ENCODE measurements at places on chromosomes 2 and 18. TPM values are rescaled to one million over a fixed set of nuclear protein-coding genes. Genes with fewer than 3 reads are reported as not detected.

Gene XDH
- 0.41 TPM for total RNA-seq

Gene GIGYF2
- total RNA-seq = 70.5 TPM

DNA sequence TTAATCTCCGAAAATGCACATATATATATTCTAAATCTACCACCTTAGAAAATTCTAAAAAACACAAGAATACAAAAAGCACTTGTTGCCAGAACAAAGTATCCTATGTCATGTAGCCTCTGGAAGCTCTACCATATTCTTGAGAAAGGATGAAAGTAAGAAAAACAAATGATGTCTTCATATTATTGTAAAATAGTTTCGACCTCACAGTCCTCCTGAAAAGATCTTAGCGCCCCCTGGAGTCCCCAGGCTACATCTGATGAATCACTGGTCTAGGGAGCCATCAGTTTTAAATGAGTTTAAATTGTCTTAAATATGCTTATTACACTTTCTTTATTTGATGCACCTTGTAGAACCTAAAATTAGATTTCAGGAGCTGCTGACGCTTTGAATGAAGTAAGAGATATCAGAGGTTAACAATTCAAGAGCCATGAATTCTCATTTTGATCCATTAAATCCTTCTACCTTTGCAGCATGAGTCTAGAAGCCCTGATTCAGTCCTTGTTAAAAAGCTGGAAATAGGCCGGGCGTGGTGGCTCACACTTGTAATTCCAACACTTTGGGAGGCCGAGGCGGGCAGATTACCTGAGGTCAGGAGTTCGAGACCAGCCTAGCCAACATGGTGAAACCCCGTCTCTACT is 138.8 kb downstream of the MCFD2 start:
- no peak for DNase-seq

GRCh38 chr2:212421556-212422334 is 116.9 kb downstream of the ERBB4 start:
- no peak for DNase-seq

DNA sequence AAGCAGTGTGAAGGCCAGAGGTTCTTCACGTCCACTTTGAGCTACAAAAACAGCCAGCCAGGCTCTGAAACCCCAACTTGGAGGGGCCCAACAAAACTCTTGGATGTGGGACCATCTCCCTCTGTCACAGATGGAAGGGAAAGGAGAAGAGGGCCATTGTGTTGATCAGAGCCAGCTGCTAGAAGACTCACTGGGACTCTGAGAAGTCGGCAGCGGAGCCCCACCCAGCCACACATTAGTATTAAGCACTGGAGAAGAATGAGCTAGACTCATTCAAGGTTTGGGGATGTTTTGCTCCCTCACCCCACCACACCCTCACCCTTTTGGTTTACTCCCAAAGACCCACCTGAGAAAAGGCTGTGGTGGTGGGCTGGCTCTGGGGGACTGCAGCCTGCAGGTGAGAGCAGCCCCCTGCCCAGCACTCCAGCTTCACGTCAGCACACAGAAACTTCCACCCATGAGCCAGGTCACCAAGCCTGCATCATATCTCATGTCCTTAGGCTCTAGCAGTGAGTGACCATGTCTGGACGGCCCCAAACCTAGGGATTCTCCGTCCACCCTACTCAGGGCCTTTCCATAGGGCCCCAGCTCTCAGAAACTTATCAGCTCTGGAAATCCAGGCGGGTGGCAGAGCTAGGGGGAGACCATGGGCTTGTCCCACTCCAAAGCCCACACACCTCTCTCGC is 12.6 kb downstream of the TEX51 start:
- DNase-seq = peak; percentile 29

- DNase-seq = no peak
Observed at GRCh38 chr2:168528469-168528868, 72.4 kb downstream of the CERS6 start.

DNA sequence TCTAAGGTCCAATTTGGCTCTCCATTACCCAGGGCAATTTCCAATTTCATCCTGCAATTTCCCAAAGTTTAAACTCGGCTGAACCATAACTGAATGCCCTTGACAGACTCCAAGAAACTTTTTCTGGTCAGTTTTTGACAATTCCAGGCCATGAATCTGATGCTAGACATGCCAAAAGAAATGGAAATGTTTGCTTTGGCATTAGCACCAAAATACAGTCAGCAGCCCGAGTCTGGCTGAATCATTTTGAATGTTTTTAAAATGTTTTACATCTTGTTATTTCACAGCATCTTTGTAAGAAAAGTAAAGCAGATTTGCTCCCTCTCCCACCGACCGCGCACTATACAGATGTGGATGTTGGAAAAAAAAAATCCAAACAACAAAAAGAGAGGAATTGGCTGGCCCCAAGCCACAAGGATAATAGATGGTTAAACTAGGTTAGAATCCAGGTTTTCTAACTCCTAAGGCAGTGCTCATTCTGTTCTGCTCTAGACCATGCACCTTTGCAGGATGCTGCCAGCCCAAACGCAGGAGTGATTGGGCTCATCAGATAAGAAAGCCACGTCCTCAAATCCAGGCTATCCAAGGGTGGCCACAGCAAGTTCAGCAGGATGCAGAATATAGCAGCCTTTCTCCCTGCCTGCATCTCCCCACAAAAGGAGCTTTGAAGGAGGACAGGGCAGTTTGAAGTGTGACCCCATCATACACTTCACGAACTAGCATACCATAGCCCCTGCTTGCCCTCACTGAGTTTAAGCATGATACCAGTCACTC is 167.5 kb downstream of the ALK start:
- no peak for DNase-seq

DNA sequence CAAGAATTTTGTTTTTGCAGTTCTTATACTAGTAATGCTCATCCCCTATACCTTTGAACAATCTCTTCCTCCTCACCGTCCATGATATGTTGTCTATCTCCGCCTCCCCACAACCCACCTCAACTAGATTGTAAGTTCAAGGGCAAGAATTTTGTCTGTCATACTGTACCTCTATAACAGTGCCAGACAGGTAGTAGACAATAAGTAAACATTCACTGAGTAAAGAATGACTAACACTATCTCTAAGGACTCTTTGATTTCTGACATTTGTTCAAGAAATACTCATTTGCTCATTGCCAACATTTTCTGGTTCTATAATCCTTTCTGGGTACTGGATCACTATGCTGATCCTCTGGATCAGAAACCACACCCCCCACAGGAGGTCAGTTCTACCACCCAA is 82.4 kb downstream of the EXOC6B start:
- DNase-seq = no peak

Gene CABYR
- total RNA-seq = 1.1 TPM

DNA sequence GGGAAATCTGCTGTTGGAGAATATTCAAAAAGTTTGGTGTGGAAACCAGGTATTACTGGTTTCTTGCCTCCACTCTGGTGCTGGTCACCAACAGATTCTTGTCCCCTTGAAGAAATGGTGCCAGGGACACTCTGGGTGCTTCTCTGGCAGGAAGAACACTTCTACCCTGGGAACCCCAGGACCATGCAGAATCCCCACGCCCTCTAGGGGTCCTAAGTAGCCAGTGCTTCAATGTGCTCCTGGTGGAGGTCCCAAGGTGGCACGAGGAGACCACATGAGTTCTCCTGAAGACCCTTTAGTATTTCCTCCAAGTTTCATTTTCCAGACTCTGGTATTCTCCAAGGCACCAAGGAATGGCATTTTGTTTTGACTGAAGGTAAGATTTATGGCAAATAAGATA is 380.6 kb downstream of the TSN start:
- no peak for DNase-seq

GRCh38 chr2:220106065-220106464 is 478.6 kb downstream of the SLC4A3 start:
- no peak for DNase-seq

DNA sequence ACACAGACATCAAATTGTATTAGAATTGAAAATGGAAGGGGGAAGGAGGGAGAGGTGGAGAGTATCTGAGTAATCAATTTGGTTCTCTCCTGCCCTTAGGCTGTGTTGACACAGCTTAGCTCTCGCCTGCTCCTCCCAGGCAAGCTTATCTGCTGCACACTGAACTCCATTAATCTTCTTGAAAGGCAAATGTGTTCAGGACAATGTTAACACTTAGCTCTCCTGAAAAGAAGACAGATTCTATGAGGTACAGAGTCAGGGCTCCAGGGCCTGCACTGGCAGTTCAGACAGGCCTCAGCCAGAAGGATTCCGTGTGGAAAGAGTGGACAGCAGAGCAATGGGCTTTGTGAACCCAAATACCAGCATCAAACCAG is 430.0 kb upstream of the TNP1 start:
- DNase-seq = no peak

DNA sequence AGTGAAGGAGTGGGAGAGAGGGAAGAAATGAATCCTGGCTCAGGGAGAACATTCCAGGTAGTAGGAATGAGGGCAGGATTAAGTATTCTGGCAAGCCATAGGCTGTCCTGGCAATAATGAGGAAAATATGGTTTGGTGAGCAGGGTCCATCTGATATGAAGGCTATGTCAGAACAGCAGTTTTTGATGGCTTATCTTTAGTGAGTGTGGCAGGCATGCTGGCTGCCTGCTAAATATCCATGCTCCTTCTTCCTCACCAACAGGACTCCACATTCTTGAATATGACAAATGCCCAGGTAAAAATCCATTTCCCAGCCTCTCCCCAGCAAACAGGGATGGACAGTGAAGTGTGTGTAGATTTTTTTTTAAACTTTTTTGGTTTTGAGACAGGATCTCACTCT is 13.2 kb upstream of the CTIF start:
- no peak for DNase-seq

GRCh38 chr18:62576845-62577512 is 54.2 kb downstream of the ZCCHC2 start:
- DNase-seq = no peak

- no peak for DNase-seq
Observed at GRCh38 chr2:39567507-39567906, 98.2 kb upstream of the TMEM178A start.

GRCh38 chr2:108324531-108325255 is 36.0 kb downstream of the SULT1C2 start:
- DNase-seq = no peak

DNA sequence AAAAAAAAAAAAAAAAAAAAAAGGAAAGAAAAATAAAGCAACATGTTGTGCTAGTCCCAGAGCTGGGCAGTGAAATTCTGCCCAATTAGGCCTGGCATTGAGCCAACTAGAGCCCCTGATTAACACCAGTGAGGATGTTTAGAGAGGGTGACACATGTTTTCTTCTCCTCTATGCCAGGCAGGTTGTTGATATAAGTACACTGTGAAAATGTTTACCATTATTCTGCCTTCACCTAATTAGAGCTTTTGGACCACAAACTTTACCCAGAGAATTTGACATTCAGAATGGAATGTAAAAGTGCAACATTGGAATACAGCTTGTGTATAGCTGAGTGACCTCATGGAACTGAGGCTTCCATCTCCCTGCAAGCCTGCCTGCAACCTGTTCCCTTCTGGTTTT is 95.9 kb upstream of the MSH2 start:
- DNase-seq = no peak

DNA sequence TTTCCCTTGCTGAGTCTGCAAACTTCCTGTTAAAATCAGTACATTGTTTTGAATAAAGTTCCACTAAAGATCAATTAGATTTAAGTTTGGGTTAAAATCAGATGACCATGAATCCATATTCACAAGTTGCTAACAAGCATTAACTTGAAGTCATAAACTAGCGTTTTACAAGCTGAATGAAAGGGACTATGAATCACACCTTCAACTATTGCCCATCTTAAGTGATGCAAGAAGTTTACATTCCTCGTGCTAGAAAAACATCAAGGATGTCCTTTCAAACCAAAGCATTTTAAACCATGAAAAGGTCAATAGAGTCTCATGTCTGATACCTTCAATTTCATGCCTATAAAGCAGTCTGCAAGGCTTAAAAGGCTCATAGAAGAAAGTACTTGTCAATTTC is 257.2 kb upstream of the SYT4 start:
- DNase-seq = no peak

Gene TMEM247
- total RNA-seq = not detected

DNA sequence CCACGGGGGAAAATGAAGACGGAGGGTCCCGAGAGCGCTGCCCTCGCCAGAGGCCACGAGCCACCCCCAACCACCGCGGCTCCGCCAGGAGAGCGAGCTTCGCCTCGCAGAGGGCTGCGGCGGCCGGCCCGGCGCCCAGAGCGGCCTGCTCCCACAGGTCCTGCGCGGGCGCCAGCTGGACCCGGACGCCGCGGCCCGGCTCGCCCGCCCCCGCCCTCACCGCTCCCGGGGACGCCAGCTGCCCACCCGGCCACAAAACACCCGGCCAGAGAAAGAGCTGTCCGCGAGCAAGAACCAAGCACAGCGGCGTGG is 709 bp downstream of the PTPN2 start:
- DNase-seq = no peak

Gene NEB
- total RNA-seq = 1.9 TPM

Gene CABLES1
- 39.5 TPM for total RNA-seq

DNA sequence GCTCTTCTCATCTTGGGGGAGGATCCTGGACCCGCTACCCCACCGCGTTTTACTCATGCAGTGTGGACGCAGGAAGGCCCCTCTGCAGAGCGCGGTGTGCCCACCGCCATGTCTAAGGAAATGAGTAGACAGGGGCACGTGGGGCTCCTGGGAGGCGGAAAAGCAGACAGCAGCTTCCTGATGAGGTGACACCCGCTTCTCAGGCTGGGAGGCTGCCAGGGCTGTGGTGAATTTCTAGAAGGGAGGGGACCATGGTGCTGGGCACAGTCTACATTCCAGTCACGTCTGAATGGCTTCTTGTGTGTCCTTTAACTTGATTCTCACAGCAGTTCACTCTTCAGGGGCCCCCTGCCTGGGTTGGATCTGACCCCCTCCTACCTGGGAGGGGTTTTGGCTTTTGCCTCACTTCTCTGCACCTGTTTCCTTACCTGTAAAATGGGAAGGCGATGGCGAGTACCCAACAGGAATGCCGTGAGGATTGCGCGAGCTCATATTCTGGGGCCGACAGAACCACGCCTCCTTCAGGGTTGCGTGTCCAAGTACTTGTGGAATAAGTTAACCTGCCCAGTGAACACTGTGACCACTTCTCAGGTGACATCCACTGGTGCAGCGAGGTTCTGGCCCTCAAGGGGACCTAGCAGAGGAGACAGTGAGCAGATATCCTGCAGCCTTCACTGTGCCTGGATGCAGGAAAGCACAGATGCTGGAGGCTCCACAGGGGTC is 32.3 kb upstream of the MBP start:
- no peak for DNase-seq

- no peak for DNase-seq
Observed at GRCh38 chr2:142140434-142140845, 9.6 kb upstream of the LRP1B start.

GRCh38 chr2:237159006-237159911 is 73.6 kb downstream of the COPS8 start:
- DNase-seq = no peak

DNA sequence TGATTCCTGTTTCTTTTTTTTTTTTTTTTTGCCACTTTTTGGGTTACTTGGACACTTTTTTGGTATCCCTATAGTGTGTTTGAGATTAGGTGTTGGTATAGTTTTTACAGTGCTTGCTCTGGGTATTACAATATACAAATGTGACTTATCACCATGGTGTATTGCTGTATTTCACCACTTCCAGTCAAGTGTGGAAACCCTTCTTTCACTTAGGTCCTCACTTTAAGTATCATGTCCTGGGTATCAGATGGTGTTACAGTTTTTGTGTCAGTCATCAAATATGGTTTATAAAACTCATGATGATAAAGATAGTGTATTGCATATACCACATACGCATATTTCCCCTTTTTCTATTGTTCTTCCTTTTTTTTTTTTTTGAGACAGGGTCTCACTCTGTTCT is 1.8 kb downstream of the ATP9B start:
- no peak for DNase-seq

- no peak for DNase-seq
Observed at GRCh38 chr2:178268435-178268834, 74.1 kb downstream of the OSBPL6 start.

All from upper lobe of right lung (tissue), 1 donor.